Breast epithelium (tissue), 4 donors: ENCODE measurements at places on chromosomes 16 and 17. TPM values are rescaled to one million over a fixed set of nuclear protein-coding genes. Genes with fewer than 3 reads are reported as not detected.

CHST5 gene
- 0.15 TPM for total RNA-seq

KRT36 gene
- not detected for total RNA-seq

RMI2 gene
- total RNA-seq = 1.6 TPM

XYLT1 gene
- total RNA-seq = 32.8 TPM

FOXJ1 gene
- not detected for total RNA-seq

CAVIN1 gene
- total RNA-seq = 306 TPM

KRT9 gene
- 0.44 TPM for total RNA-seq

LITAF gene
- total RNA-seq = 109 TPM

- no peaks in the 10 kb centered on the region for H3K36me3 ChIP-seq
- H3K27me3 ChIP-seq = no peaks in the 10 kb centered on the region
- no peak for DNase-seq
- no peaks in the 10 kb centered on the region for H3K4me1 ChIP-seq
- no peak overlapping the region for H3K4me3 ChIP-seq
Observed at GRCh38 chr16:78778101-78779004, 678.9 kb downstream of the WWOX start.

- no peak overlapping the region for H3K4me3 ChIP-seq
- no peaks in the 10 kb centered on the region for H3K27me3 ChIP-seq
- no peak overlapping the region for H3K27ac ChIP-seq
- H3K4me1 ChIP-seq = no peaks in the 10 kb centered on the region
Observed at GRCh38 chr16:11896486-11897176, 19.1 kb downstream of the GSPT1 start.

DNA sequence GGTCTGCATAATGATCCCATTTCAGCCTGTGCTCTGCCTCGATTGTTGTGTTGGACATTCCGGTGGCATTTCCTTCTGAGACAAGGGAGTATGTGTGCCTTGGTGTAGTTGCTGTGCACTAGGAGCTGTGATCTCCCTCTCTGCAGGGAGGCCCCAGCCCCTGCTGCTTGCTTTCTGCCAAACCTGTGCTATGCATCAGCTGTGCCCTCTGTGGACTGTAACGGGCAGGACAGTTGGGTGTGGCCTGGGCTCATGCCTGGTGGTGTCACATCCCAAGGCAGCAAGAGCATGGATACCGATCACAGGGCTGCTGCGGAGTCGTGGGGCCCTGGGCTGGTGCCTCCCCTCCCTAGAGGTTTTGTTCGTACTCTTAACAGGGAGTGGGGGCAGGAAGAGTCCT lies 3.8 kb upstream of the JPT2 start:
- H3K36me3 ChIP-seq = peaks cover 14% of the 10 kb centered on the region
- H3K4me1 ChIP-seq = no peaks in the 10 kb centered on the region
- no peak overlapping the region for H3K27ac ChIP-seq
- H3K27me3 ChIP-seq = no peaks in the 10 kb centered on the region

- H3K27me3 ChIP-seq = no peaks in the 10 kb centered on the region
- H3K4me1 ChIP-seq = peaks cover 8% of the 10 kb centered on the region
- peak overlapping the region; percentile 73 for H3K27ac ChIP-seq
- no peak overlapping the region for H3K4me3 ChIP-seq
Observed at GRCh38 chr17:72338847-72339790, 218.3 kb downstream of the SOX9 start.

DNA sequence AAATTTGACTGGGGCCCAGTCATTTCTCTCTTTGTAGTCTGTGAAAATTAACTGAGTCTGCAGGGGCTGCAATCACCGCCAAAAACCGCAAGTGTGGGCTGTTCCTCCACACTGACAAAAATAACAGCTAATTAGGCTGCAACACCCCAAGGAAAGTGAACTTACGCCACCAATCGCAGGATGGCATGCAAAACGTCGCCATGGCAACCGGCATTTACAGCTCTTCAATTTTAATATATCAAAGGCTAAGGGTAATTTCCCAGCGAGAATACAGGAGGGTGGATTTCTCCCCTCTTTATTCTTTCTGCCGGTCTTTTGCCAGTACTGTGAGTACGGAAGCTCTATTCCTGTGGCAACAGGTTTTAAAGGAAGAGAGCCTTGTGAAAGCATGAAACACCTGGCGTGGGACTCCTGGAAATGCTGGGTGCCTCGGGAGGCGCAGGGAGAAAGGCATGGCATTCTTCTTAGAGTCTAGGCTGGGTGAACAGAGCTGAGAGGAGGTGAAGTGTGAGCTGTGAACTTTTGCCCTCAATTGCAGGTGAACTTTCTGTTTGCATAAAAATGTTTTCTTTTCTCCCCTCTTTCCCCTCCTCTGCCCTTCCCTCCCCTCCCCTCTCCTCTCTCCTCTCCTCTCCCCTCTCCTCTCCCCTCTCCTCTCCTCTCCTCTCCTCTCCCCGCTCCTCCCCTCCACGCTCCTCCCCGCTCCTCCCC lies 399.7 kb downstream of the XYLT1 start:
- no peaks in the 10 kb centered on the region for H3K27me3 ChIP-seq
- H3K36me3 ChIP-seq = no peaks in the 10 kb centered on the region
- peak; percentile 82 for DNase-seq

- DNase-seq = no peak
- no peaks in the 10 kb centered on the region for H3K4me1 ChIP-seq
- H3K36me3 ChIP-seq = no peaks in the 10 kb centered on the region
- no peak overlapping the region for H3K27ac ChIP-seq
Observed at GRCh38 chr16:84687715-84688114, 12.1 kb upstream of the USP10 start.

DNA sequence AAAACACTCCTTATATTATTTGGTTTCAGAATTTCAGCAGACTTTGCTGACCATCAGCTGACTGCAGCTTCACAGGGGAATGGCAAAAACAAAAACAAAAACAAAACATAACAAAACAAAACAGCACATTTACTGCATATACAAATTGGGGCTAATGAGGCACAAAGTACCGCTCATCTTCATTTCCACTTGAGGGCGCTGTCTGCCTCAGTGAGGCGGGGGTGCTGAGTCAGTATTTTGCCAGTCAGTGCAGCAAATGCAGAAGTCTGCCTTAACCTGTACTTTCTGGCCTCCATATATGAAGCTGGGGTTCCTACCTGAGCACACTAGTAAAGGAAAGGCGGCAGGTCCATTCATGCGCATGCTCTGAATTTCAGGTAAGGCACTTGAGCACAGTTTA lies 13.5 kb upstream of the DYNLRB2 start:
- H3K4me1 ChIP-seq = no peaks in the 10 kb centered on the region
- H3K27ac ChIP-seq = no peak overlapping the region
- no peak for DNase-seq
- H3K36me3 ChIP-seq = no peaks in the 10 kb centered on the region
- H3K4me3 ChIP-seq = no peak overlapping the region
- H3K27me3 ChIP-seq = no peaks in the 10 kb centered on the region

DNA sequence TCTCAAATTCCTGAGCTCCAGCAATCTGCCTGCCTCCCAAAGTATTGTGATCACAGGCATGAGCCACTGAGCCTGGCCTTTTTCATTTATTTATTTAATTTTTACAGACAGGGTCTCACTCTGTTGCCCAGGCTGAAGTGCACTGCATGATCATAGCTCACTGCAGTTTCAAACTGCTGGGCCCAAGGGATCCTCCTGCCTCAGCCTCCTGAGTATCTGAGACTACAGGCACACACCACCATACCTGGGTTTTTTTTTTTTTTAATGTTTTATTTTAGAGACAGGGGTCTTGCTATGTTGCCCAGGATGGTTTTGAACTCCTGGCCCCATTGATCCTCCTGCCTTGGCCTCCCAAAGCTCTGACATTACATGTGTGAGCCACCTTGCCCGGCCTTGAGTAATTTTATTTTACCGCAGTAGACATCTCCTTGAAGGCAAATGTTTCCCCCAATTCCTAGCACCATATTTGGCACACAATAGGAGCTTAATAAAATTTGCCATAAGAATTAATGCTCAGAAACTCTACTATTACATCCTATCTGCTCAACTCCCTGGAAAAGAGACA lies 1.9 kb upstream of the EEF2K start:
- peaks cover 12% of the 10 kb centered on the region for H3K4me1 ChIP-seq
- H3K27ac ChIP-seq = no peak overlapping the region
- H3K36me3 ChIP-seq = no peaks in the 10 kb centered on the region
- DNase-seq = no peak
- no peaks in the 10 kb centered on the region for H3K27me3 ChIP-seq
- no peak overlapping the region for H3K4me3 ChIP-seq

- DNase-seq = no peak
- H3K27me3 ChIP-seq = peaks cover 6% of the 10 kb centered on the region
- H3K4me3 ChIP-seq = no peak overlapping the region
Observed at GRCh38 chr17:42177684-42178083, 3.3 kb downstream of the KCNH4 start.

- H3K4me1 ChIP-seq = no peaks in the 10 kb centered on the region
- peaks cover 13% of the 10 kb centered on the region for H3K36me3 ChIP-seq
- peak; percentile 48 for DNase-seq
- no peaks in the 10 kb centered on the region for H3K27me3 ChIP-seq
- no peak overlapping the region for H3K27ac ChIP-seq
Observed at GRCh38 chr17:80352991-80353665, 61.8 kb upstream of the ENDOV start.

DNA sequence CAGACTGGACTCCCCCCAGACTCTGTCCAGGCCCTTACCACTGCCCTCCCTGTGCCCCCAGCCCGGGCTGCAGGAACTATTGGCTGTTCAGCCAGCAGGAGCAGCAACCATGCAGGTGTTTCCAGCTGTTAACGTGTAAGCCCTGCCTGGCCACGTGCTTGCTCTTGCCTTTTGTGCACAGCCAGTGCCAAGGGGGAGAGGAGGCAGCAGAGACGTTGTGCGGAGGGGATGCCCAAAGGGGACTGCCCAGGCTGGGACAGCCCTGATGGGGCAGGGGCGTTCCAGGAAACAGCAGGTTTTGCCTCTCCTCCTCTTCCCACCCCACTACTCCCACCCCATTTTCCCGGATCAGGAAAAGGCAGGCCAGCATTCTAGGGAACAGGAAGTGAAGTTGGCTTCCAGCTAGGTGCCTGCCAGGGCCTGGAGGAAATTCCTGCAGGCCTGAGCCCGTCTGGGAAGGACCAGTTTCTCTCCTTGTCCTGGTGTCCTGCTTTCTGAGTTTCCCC lies 16.7 kb upstream of the LASP1NB start:
- peaks cover 4% of the 10 kb centered on the region for H3K4me1 ChIP-seq
- H3K27me3 ChIP-seq = no peaks in the 10 kb centered on the region
- DNase-seq = no peak
- H3K4me3 ChIP-seq = no peak overlapping the region

GRCh38 chr16:5214466-5214865 lies 116.9 kb upstream of the EEF2KMT start:
- H3K4me3 ChIP-seq = no peak overlapping the region
- DNase-seq = no peak
- no peak overlapping the region for H3K27ac ChIP-seq

- no peak overlapping the region for H3K4me3 ChIP-seq
- H3K36me3 ChIP-seq = no peaks in the 10 kb centered on the region
- DNase-seq = no peak
- no peaks in the 10 kb centered on the region for H3K4me1 ChIP-seq
Observed at GRCh38 chr16:83137326-83137781, 510.6 kb downstream of the CDH13 start.

- H3K4me1 ChIP-seq = no peaks in the 10 kb centered on the region
- peak; percentile 77 for DNase-seq
- H3K36me3 ChIP-seq = no peaks in the 10 kb centered on the region
- peak overlapping the region; percentile 97 for H3K27ac ChIP-seq
- H3K4me3 ChIP-seq = peak overlapping the region; percentile 82
Observed at GRCh38 chr17:43020789-43021740, 1.1 kb downstream of the VAT1 start.

GRCh38 chr16:56450275-56450985 lies 702 bp downstream of the NUDT21 start:
- no peaks in the 10 kb centered on the region for H3K27me3 ChIP-seq
- H3K4me1 ChIP-seq = peaks cover 6% of the 10 kb centered on the region
- peak overlapping the region; percentile 76 for H3K27ac ChIP-seq
- no peaks in the 10 kb centered on the region for H3K36me3 ChIP-seq
- DNase-seq = no peak
- peak overlapping the region; percentile 97 for H3K4me3 ChIP-seq

DNA sequence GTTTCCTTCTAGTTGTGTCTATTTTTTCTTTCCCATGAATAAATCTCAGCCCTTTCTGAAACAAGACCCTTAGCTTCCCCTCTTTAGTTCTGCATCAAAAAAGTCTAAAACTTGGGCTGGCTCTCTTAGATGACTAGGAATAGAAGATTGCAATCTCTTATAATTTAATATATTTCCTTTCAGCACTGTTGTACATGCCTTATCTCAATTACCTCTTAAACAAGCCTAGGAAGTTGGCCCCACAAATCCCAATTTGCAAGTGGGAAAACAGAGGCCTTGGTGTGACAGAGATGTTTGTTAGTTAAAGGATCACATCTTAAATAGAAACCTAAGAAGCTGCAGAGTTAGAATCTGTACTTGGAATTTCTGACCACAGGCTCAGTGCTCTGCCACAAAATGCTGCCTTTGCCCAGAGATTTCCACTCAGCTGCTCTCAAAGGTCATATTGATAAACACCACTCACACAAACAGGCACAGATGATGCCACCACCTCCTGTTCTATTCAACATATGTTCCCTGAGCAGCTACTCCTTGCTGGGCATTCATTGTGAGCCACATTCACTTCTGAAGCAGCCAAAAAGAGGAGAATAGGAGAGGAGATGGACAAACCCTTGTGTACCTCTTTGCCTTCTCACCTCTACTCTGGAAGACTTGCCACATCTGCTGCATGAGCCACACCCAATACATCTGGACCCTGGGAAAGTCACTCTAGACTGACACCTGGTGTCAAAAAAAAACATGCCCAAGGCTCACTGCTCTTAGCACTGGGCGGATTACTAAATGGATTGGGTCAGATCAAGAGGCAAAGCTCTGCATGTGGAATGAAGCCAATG lies 5.5 kb downstream of the CCDC182 start:
- no peak overlapping the region for H3K4me3 ChIP-seq
- H3K36me3 ChIP-seq = no peaks in the 10 kb centered on the region
- no peak overlapping the region for H3K27ac ChIP-seq
- DNase-seq = no peak
- no peaks in the 10 kb centered on the region for H3K4me1 ChIP-seq

GRCh38 chr17:76796081-76796480 lies 58.2 kb downstream of the MFSD11 start:
- no peaks in the 10 kb centered on the region for H3K27me3 ChIP-seq
- no peak for DNase-seq
- H3K4me1 ChIP-seq = no peaks in the 10 kb centered on the region
